ENCODE measurements at places on chromosomes 5 and 9.

- DNase-seq = peak; percentile 65
These were observed 436.7 kb downstream of the ZSWIM6 start for GRCh38 chr5:61768692-61769281.

DNA sequence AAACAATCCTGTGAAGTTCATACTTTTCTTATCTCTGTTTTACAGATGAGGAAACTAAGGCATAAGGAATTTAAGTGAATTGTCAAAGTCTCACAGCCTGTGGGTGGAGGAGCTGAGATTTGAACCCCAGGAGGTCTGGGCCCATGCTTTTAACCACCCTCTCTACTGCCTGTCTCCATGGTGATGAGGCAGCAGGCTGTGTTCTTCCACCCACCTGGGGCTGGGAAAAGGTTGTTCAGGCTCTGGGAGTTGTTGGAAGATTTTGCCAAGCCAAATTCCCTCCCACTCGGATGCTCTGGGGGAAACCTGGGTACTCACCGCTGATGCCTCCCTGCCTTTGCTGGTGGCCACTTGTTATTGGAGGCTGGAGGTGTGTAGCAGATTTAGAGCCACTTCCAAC, 18.3 kb upstream of the SYNPO start:
- no peak for DNase-seq

DNA sequence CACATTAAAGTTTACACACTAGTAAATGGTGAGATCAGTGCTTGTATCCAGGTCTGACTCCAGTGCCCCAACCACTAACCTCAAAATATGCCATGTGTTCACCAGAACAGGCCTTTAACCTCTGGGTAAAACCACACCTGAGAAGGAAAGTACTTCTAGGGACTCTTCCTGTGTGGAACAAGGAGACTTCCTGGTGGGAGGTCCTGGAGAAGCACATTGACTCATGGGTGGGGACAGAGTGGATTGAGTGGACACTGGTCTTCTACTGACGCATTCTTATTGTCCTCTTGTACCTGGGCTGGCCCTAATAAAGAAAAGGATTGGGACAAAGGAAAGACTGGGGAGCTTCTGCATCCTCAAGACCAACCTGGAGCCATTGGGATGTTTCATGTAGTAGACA, 43.4 kb downstream of the ANGPTL2 start:
- no peak for DNase-seq

GRCh38 chr9:136544964-136545691, 720 bp downstream of the NOTCH1 start:
- DNase-seq = peak; percentile 49

GRCh38 chr9:35840881-35841644, 12.0 kb downstream of the TMEM8B start:
- no peak for DNase-seq

DNA sequence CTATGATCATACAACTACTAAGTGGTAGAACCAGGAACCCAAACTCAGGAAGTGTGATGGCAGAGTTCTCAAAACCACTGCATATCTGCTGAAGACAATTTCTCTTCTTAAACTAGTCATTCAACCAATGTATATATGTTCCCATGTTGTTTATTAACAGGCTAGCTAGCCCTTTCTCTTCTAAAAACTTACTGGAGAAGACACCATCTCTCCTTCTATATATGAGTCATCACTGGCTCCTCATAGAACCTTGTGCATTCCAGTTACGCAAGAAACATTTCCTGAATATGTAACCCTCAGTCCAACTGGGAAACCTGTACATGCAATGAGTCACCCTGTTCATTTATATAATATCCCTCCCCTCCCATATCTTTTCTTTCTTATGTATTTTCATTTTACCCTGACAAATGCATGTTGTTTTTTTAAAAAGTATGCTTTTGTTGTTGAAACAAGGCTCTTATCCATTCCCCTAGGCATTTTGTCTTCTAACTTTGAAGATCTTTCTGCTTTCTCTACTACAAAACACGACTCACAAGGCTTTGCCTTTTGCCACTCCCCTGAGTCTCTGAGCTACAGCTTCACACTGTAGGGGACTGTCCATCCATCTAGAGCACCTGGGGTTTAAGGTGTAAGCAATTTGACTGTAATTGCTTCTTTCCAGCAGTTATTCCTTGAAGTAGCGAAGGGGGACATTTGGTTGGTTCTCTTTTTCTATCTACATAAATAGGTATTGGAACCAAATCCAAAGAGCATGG, 119.5 kb downstream of the ANXA1 start:
- no peak for DNase-seq

DNA sequence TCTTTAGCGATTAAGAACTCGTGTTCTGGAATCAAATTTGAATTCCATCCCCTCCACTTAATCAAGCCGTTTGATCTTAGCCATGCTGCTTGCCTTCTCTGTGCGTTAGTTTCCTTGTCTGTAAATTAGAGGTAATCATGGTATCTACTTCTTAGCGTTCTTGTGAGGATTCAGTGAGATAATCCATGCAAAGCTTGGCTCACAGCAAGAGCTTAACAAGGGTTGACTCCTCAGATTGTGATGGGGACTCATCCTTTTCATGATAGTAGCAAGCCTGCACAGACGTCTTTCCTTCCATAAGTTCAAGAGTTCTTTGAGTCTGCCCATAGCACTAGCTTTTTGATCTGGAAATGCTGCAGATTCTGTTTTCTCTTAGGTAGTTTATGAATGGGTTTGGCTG, 72.8 kb downstream of the TRIO start:
- DNase-seq = no peak

DNA sequence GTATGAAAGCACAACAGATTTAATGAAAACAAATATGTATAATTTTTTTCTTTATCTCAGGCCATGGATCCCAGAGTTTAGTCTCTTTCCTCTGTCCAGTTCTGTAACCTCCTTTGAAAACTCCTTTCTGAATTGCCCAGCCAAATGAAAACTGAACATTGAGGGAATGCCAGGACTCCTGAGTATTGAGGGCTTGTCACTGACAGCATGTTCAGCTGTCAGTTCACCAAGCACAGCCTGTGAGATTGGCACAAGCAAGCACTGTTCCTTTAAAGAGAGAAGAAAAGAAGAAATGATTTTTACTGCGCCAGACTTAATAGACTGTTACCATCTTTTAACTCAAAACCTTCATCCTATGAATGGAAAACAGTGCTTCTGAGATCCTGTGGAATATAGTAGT, 27.3 kb downstream of the TTC1 start:
- no peak for DNase-seq

DNA sequence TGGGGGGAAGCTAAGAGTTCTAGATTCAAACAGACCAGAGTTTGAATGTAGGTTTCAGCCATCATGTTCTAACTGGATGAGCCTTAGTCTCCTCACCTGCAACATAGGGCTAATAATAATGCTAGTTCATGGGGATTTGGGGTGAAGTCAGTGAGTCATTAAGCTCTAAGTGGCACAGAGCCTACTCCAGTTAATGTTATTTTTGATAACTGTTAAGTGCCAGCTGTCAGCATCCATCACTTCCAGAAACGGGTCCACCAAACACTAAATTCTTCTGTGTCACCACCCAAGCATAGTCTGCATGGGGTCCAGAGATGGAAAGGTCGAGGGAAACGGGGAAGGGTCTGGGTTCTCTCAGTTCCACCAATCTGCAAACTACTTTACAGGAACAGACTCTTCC, 1.8 kb upstream of the TSC1 start:
- no peak for DNase-seq

DNA sequence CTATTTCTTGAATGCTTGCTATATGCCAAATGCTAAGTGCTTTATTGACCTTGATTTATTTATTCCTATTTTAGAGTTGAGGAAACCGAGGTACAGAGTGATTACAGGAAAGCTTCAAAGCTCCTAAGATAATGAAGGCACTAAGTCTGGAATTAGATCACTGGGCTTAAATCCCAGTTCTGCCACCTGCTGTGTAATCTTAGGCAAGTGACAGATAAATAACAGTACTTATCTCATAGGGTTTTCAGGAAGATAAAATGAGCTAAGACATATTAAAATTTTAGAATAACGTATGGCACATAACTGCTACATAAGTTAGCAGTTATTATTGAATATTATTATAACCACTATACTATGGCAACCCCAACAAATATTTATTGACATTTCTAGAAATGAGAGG, 843.8 kb downstream of the DTWD2 start:
- no peak for DNase-seq

GRCh38 chr5:10169359-10169758, 80.3 kb downstream of the ATPSCKMT start:
- no peak for DNase-seq

DNA sequence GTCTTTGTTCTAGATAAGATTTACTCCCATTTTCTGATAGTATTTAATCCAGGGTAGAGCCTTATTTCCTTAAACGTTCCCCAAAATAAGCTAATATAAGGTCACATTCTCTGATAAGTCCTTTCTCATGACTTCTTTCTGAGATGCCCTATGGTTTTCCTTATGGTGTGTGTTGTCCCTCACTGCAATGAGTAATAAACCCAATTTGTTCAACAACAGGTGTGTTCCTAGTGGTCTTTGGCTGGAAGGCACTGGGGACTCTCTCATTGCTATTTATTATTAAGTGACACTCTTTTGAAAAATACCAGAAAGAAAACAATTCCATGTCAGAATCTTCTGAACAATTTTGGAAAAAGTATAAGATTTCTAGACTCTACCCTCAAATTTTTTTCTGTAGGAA, 256.5 kb upstream of the PPP1R2B start:
- DNase-seq = no peak

GRCh38 chr9:76352026-76352620, 42.1 kb downstream of the RFK start:
- no peak for DNase-seq

GRCh38 chr5:159098603-159099436, 896 bp downstream of the EBF1 start:
- peak; percentile 58 for DNase-seq

- DNase-seq = no peak
These were observed 240.4 kb downstream of the IRX2 start for GRCh38 chr5:2511126-2511525.

DNA sequence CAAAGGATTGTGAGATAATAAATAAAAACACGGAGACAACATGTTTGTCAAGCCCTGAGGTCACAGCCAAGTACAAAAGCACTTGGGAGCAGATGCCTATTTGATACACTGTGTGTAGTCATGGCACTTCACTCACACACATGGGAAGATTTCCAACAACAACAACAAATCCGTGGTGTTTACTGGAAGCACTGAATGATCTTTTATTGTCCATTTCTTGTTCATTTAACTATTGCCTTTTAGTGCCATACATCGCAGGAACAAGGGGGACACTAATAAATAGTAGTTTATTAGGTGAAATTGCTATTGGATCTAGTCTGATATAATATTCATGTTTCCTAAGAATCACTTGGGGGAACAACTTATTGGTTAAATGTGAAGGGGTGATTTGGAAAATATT, 20.4 kb upstream of the GDNF start:
- no peak for DNase-seq

GRCh38 chr5:122315521-122315920, 3.5 kb downstream of the SNCAIP start:
- no peak for DNase-seq

- DNase-seq = no peak
These were observed 345 bp upstream of the PRRC1 start for GRCh38 chr5:127517110-127517479.

DNA sequence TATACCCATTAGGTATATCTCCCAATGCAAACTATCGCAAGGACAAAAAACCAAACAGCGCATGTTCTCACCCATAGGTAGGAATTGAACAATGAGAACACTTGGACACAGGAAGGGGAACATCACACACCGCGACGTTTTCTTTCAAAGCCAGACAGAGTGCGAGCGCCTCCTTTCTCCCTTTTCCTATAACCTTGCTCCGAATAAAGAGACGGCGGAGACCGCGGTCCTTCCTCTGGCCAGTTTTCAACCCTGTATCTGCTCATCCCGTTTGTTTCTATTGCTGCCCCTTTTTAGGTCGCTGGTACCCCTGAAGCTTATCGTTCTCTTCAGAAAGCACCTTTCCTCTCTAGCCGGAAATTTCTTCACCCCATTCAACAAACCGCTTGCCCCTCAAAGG, 1.3 kb downstream of the LVRN start:
- DNase-seq = no peak

GRCh38 chr9:95004411-95005277, 278.1 kb downstream of the AOPEP start:
- peak; percentile 63 for DNase-seq

- DNase-seq = no peak
These were observed 7.0 kb downstream of the PAX5 start for GRCh38 chr9:37026931-37027581.

DNA sequence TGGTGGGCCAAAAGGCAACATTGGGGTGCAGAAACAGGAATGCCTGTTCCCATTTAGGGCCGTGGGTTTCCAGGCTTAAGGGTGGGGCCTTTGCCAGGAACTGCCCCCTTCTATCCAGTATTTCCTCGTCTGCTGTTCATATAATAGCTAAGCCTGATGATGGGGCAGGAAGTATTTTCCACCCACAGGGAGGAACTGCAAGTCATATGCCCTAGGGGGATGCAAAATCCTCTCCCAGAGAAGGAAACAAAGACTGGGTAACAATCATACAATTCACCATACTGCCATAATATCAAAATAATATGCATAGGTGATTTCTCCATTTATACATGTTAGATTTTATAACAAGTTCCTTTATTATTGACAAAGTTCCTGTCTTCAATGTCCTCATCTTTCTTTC, 20.5 kb upstream of the RPS23 start:
- no peak for DNase-seq

DNA sequence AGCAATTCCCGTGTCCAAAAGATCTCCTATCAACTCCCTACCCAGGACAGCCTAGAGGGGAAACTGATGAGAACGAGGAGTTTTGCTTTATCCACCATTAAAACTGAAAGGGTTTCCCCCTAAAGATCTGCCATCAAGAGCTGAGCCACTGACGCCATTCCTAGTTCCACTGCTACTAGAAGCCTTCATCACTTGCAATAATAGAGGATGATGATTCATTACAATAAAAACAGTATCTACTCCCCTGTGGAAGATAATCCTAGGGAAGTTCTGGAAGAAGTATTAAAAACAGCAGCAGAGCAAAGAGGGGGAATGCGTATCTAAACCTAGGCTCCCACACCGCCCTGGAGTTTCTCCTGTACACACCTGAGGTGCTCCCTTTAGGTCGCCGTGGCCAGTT, 394.5 kb downstream of the BNC2 start:
- no peak for DNase-seq

- no peak for DNase-seq
These were observed 69.0 kb upstream of the IRX1 start for GRCh38 chr5:3526551-3527185.

- DNase-seq = no peak
These were observed 1.9 kb upstream of the PPP2CA start for GRCh38 chr5:134227776-134228175.

DNA sequence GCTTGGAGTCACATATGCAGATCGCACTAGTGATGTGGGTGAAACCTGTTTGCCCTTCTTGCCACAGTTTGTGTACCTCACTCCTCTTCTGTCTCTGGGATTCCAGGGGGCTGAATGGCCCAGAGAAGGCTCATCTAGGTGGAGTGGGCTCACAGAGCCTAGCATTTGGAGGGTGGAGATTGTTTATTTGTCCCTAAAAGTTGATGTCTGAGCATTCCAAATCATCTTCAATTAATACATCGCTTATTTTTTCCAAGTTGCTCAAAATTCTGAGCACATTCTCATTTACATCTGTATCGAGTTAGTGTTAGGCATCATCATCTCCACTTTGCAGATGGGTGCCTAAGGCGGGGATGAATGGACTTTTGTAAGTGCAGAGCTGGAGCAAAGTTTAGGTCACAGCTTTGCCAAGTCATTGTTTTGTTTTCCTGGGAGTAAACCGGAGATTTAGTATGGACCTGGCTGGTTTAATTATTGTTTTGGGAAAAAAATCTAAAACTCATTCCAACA, 2.0 kb downstream of the ABL1 start:
- DNase-seq = no peak

- no peak for DNase-seq
These were observed 579 bp upstream of the NTRK2 start for GRCh38 chr9:84669013-84669287.

- DNase-seq = no peak
These were observed 19.1 kb downstream of the TRMO start for GRCh38 chr9:97903177-97903576.

All from RPMI8226 (cell line).